Activated CD4-positive, alpha-beta T cell treated with anti-CD3 and anti-CD28 coated beads, Interleukin-2, amount 50 U/mL, for 4 hours (primary cell): ENCODE measurements at places on chromosomes 4 and X.

GRCh38 chrX:75303795-75304194 is 29.9 kb downstream of the UPRT start:
- DNase-seq, result no peak

- no peak for DNase-seq
These were observed 191.7 kb upstream of the CPEB2 start for GRCh38 chr4:14810568-14810967.

DNA sequence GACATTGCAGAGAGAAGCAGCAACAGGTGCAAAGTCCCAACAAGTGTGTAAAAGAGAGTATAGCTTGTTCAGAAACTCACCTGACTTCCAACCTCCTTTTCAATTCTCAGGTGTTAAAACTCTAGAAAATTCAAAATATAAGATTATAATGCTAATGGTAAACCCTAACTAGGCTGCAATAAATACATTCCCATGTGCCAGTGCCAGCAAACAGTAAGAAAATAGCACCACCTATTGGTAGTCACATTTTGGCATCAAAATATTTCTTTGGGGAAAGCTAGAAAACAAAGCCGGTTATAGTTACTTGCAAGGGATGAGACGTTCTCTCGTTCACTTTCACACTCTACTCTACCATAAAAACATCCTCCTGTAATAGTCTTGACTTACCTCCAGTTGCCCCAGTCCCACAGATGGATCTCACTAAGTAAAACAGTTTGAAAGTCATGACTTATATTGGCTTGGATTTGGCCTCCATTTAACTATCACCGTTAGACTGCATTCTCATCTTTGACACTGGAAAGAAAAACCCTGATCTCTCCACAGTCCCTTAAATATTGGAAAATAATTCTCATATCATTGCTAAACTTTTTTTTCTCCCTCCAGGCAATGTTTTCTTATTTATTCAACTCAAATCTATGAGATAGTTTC is 9.6 kb downstream of the BMP3 start:
- no peak for DNase-seq

- no peak for DNase-seq
These were observed 102.6 kb downstream of the MMRN1 start for GRCh38 chr4:89997171-89997704.

DNA sequence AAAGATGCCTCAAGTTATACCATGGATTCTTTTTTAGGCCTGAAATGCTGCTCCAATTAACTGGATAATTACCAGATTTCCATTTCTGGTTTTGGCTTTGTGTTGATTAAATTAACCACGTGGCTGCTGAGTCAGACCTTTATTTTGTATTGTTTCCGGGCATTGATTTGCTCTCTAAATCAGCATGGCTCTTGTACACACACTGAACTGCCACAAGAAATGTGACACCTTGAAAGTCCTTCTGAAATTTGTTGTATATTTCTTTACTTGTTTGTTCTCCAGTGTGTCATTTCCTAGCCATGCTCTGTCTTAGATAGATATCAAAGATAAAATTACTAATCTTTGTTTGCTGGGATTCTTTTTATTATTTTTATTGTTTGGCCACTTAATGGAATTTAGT is 11.7 kb downstream of the MTTP start:
- DNase-seq, result no peak

GRCh38 chr4:23889391-23889790 is 456 bp downstream of the PPARGC1A start:
- DNase-seq, result no peak

DNA sequence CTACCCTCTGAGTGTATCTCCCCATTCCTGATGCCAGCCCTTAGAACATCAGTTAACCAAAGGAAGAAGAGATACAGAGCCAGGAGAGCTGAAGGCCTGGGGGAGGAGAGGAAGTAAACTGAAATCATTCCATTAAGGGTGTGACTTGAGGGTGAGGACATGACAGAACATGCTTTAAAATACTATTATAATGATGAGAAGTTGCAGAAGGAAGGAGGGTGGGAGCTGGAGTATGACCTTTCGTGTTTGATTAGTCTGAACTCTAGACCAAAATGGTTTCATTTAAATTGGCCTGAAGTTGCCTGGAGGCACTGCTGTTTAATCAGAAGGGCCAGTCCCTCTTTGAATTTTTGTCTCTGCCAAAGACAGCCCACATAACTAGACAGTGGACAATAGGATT is 11.4 kb downstream of the INTS6L start:
- DNase-seq, result no peak

DNA sequence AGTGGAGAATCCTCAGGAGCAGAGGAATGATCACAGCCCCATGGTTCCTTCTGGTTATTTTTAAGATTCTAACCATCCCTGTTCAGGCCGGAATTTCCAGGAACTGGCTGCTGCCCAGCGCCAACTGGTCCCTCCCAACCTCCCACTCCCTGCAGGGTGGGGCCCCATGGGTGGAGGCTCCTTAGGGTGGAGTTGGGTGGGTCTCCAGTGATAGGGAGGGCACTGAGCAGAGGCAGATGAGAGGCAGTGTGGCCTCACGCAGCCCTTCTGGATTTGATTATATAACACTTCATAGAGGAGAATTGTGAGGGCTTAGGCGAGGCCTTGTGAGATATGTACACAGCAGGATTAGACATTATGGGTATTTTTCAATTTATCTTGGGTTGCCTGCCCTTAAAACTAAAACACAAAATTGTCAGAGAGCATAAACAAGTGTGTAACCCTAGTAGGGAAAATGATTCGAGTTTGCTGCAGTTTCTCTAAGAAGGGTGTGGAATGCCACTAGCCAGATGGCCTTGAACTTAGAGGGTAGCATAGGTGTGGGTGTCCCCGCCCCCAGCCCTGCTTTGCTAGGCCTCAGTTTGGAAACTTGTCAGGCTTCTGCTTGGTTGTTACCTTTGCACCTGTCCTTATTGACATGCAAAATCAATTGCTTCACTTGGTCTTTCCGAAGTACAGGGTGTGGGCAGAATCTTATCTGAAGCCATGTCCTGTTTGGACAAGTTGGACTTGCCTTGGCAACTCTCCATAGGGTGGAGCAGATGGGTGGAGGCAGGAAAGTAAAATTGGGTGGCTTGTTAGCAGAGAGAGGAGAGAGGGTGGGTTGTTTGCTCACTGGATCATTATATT is 9.4 kb downstream of the KLF3 start:
- DNase-seq, result no peak
